ENCODE measurements at places on chromosomes 2 and 18.

DNA sequence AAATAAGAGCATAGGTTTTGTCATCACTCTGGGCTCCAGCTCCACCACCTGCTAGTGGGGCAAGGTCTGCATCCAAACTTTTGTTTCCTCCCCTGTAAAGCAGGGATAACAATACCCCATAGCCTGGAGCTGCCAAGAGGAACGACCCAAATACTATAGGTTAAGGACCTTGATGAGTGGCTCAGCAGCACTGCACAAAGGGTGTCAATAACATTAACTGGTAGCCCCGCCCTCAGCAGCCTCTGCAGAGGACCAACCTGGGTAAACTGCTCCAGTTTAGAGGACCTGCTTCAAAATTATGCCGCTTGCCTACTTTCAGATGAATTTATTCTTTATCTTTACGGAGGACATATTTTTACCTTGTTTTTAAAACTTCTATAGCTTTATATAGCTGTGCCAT, 65.8 kb upstream of the RIOK3 start:
- no peak for DNase-seq

- DNase-seq = no peak
Observed at GRCh38 chr2:135299658-135300244, 231.3 kb downstream of the ZRANB3 start.

DNA sequence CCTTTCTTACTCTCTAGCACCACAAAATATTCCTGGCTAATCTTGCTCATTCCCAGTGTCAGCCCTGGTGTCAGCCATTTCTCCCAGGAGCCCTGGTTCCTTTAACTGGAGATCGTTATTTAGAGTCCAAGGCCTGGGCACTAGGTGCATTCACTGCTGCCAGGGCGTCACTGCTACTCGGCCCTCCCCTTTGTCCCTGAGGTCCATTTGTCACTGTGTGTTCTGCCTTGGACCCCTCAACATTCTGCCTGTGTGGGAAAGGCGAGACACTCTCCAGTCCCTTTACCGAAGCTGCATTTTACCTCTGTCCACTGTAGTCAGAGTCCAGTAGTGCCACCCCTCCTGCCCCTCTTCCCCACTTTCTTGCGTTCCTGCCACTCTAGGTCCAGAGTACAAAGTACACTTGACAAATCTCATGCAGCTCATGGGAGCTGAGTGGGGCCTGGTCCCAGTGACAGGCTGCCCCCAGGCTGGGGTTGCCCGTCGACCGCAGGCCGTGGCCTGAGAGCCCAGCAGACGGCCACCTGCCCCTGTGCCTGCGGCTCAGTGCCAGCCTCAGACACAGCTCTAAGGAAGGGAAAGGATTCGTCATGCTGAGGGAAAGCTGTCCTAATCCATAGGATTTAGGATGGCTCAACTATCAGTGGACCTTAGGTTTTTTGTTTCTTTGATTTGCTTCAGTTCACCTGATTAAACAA, 52.1 kb downstream of the COPS8 start:
- DNase-seq = no peak

- no peak for DNase-seq
Observed at GRCh38 chr2:15867194-15868171, 72.9 kb upstream of the MYCN start.
